ENCODE measurements at places on chromosomes 11 and 22.

GRCh38 chr11:609341-609811, 6.4 kb downstream of the IRF7 start:
- no peak for DNase-seq
- H3K27ac ChIP-seq, result no peak overlapping the region
- H3K4me1 ChIP-seq, result peaks cover 7% of the 10 kb centered on the region
- H3K4me3 ChIP-seq, result no peak overlapping the region

DNA sequence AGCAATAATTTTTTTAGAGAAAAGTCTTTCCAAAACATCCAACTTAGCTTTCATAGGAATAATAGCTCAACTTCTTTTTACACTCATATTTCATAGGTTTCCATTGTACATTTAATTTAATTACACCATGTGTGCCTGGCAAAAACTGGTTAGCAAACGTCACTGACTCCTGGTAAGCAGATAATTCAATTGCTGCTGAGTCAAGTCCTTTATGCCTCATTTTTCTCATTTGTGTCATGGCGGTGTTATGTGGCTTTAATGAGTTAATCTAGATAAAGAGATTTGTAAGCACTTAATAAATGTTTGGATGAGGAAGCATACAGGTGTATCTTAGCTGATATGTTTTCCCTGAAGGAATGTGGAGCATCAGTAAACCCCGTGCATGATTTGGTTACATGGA, 41.2 kb upstream of the PAK1 start:
- H3K4me1 ChIP-seq, result no peaks in the 10 kb centered on the region
- H3K27me3 ChIP-seq, result no peaks in the 10 kb centered on the region
- no peak for DNase-seq
- no peak overlapping the region for H3K27ac ChIP-seq

DNA sequence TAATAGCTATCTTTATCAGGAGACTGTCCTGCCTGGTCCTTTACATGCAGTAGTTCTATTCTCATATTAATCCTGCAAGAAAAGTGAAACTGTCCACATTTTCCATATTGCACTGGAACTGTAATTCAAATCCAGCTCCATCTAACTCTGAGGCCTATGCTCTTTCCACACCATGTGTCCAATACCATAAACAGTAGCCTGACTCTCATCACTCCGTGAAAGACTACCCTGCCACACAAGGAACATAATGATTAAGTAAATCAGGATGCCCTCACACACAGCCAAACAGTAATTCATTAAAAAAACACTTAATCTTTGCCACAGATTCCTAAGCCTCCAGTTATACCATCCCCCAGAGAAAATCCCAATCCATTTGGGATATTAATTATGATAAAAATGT, 285.3 kb upstream of the PITPNB start:
- H3K27ac ChIP-seq, result no peak overlapping the region
- H3K27me3 ChIP-seq, result no peaks in the 10 kb centered on the region
- DNase-seq, result no peak
- no peak overlapping the region for H3K4me3 ChIP-seq
- no peaks in the 10 kb centered on the region for H3K36me3 ChIP-seq

DNA sequence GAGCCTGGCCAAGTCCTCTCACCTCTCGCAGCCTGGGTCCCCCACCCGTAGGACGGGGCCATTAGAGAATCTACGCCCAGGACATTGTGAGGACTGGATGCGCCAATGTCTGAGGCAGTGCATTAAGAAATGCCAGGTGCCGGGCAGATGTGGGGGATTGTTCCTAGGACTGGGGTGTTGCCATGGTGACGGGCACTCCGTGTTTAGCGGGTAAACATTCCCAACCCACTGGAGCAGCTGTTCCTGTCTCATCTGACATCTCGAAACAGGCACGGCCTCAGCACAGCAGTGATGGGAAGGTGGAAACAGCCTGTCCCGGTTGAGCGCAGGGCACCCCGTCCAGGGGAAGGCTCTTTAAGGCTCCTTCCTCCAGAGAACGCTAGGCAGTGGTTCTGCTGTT, 99.6 kb upstream of the RTL6 start:
- no peak overlapping the region for H3K27ac ChIP-seq
- H3K27me3 ChIP-seq, result no peaks in the 10 kb centered on the region
- no peaks in the 10 kb centered on the region for H3K36me3 ChIP-seq
- no peaks in the 10 kb centered on the region for H3K4me1 ChIP-seq
- no peak for DNase-seq

DNA sequence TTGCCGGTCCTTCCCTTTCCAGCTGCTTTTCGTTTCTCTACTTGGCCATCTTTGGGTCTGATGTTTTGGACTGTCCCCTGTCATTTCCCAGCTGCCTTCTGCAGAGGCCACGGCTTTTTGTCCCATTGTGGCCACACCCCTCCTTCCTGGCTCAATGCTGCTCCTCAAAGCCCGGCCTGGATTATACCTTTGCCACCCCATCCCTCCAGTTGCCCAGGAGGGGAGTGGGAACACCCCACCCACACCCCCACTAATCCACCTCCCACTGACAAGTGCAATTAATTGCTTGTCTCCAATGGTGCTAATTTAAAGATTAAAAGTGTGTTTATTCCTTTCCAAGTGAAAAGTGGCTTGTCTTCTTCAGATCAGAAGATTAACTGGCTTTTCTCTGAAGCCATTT, 34.2 kb upstream of the CSNK2A3 start:
- no peak for DNase-seq
- no peaks in the 10 kb centered on the region for H3K27me3 ChIP-seq
- no peak overlapping the region for H3K4me3 ChIP-seq

GRCh38 chr11:19428206-19429002, 187.7 kb upstream of the E2F8 start:
- DNase-seq, result no peak
- no peaks in the 10 kb centered on the region for H3K36me3 ChIP-seq
- H3K27ac ChIP-seq, result no peak overlapping the region
- H3K27me3 ChIP-seq, result no peaks in the 10 kb centered on the region
- no peaks in the 10 kb centered on the region for H3K4me1 ChIP-seq

DNA sequence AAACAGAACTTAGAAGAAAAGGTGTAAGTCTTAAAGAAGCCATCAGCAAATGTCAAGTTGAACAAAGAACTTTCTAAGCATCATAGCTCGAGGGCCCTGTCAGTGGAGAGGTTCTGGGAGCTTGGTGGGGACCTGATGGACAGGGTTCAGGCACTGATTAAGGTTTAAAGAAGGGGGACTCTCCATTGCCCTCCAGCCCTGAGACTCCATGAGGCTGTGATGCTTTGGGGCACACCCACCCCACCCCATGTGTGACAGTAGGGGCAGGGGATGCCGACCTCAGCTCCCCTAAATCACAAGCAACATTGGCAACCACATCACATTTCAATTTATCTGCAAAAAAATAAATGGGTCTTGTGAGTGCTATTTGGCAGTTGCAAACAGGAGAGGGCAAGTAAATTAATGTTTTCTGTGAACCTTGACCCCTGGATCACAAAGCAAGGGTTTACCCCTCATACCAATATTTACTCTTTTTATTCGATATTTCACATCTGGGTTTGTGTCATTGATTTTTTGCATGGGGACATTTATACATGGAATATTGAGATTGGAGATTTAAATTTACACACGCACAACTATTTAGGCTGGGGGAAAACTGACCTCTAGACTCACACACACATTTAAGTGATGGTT, 37.1 kb upstream of the ANO1 start:
- H3K36me3 ChIP-seq, result no peaks in the 10 kb centered on the region
- no peak overlapping the region for H3K27ac ChIP-seq
- peaks cover 1% of the 10 kb centered on the region for H3K27me3 ChIP-seq
- H3K4me1 ChIP-seq, result no peaks in the 10 kb centered on the region
- no peak for DNase-seq

Data from naive thymus-derived CD4-positive, alpha-beta T cell (primary cell).